ENCODE measurements at places on chromosomes 16 and 17. TPM values are rescaled to one million over a fixed set of nuclear protein-coding genes. Genes with fewer than 3 reads are reported as not detected.
A peak's percentile ranks its signal among the peaks of the same experiment; 100 is the strongest.

The PITPNM3 gene
- 0.49 TPM for total RNA-seq

The CD300LB gene
- not detected for total RNA-seq

The EPX gene
- not detected for total RNA-seq

The COPS3 gene
- total RNA-seq = 141 TPM

GRCh38 chr16:68707340-68708152 lies 29.5 kb upstream of the CDH1 start:
- peaks cover 26% of the 10 kb centered on the region for H3K27me3 ChIP-seq
- no peak for DNase-seq
- no peak overlapping the region for H3K27ac ChIP-seq
- no peaks in the 10 kb centered on the region for H3K36me3 ChIP-seq
- no peak overlapping the region for H3K4me3 ChIP-seq

DNA sequence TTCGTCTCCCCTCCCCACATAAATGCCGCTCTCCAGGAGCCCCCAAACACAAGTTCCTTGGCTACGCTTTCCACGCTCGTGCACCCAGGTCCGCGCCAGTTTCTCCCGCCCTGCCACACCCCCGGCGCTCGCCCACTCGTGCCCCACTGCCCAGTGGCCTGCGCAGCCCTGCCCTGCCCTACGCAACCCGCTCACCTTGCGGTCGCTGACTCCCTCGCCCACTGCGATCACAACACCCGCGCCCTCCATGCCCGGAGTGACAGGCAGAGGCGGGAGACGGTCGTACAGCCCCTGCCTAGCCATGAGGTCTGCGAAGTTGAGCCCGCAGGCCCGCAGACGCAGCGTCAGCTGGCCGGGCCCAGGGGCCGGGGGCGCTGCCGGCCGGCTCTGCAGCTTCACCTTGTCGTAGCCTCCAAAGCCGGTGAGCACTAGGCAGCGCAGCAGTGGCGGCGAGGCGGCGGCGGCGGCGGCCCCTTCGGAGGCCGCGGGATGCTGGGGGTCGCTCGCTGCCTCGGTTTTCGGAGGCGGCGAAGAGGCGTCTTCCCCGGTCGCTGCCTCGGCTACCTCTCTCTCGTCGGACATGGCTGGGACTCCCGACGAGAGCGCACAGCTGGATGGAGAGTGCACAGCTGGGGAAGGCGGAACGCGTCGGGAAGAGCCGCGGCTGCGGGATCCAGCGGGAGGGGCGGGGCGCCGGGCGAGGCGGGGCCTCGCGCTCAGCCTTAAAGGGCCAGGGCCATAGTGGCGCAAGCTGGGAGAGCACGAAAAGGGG lies at the start of gene VAT1:
Gene VAT1, minus strand, starts transcription at position 645 of the 772 bp plus-strand sequence. Its CDS starts 63 bp downstream, at position 582.
- peak within 1 kb of the TSS; percentile 85 for H3K4me3 ChIP-seq
- no peaks in the 10 kb centered on the region for H3K36me3 ChIP-seq
- no peak within 1 kb of the TSS for H3K27ac ChIP-seq
- DNase-seq = peak; percentile 68
- peaks cover 8% of the 10 kb centered on the region for H3K27me3 ChIP-seq
- H3K4me1 ChIP-seq = peaks cover 34% of the 10 kb centered on the region

GRCh38 chr17:57925361-57925990 lies 29.7 kb downstream of the CUEDC1 start:
- H3K4me1 ChIP-seq = peaks cover 5% of the 10 kb centered on the region
- peaks cover 4% of the 10 kb centered on the region for H3K27me3 ChIP-seq
- DNase-seq = no peak
- no peaks in the 10 kb centered on the region for H3K36me3 ChIP-seq
- H3K4me3 ChIP-seq = no peak overlapping the region

- H3K27ac ChIP-seq = no peak overlapping the region
- peaks cover 14% of the 10 kb centered on the region for H3K27me3 ChIP-seq
- peaks cover 4% of the 10 kb centered on the region for H3K4me1 ChIP-seq
Measured at GRCh38 chr17:50684288-50684611, 23.5 kb downstream of the ANKRD40 start.

GRCh38 chr17:42521666-42522262 lies 14.3 kb upstream of the NAGLU start:
- DNase-seq = no peak
- no peak overlapping the region for H3K27ac ChIP-seq
- peaks cover 2% of the 10 kb centered on the region for H3K36me3 ChIP-seq
- no peak overlapping the region for H3K4me3 ChIP-seq

DNA sequence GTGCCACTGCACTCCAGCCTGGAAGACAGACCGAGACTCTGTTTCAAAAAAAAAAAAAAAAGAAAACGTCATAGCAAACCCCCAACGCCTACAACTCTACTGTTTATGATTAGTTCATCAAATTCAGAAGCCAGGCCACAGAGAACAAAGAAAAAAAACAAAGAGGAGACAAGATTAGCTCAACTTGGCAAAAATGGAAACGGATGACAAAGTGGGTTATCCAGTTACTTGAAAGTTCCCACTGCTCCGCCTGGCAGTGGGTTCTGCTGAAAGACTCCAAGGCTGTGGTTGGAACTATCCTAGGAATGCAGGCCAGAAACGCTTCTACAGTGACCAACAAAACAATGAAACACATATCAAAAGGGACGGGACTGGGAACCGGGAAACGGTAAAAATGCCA lies 53.1 kb downstream of the MRM3 start:
- H3K4me3 ChIP-seq = no peak overlapping the region
- no peaks in the 10 kb centered on the region for H3K4me1 ChIP-seq
- peaks cover 2% of the 10 kb centered on the region for H3K27me3 ChIP-seq
- no peaks in the 10 kb centered on the region for H3K36me3 ChIP-seq
- no peak overlapping the region for H3K27ac ChIP-seq

DNA sequence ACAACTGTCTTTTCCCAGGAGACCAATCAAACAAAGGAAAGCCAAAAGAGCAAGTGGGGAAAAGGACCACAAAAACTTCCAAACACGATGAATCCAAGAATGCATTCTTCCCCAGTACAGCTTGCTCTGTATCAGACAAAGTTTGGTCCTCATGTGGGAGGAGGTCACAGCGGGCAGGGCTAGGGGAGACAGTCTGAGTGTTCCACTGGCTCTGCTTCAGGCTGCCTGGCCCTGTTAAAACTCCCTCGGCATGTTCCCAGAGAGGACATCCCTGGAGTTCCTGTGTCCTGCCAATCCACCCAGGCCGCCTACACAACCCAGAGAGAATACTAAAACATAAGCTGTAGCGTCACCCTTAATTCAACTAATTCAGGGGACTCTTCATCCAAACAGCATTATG lies 415.1 kb upstream of the DYNLRB2 start:
- no peak for DNase-seq
- H3K36me3 ChIP-seq = no peaks in the 10 kb centered on the region
- no peaks in the 10 kb centered on the region for H3K4me1 ChIP-seq
- no peak overlapping the region for H3K27ac ChIP-seq
- no peak overlapping the region for H3K4me3 ChIP-seq

GRCh38 chr17:13297183-13297582 lies 279.4 kb upstream of the ELAC2 start:
- H3K27ac ChIP-seq = no peak overlapping the region
- H3K27me3 ChIP-seq = no peaks in the 10 kb centered on the region
- H3K36me3 ChIP-seq = no peaks in the 10 kb centered on the region
- no peak overlapping the region for H3K4me3 ChIP-seq

GRCh38 chr16:21167360-21167759 lies 8.9 kb downstream of the LDAF1 start:
- no peak overlapping the region for H3K27ac ChIP-seq
- peaks cover 6% of the 10 kb centered on the region for H3K36me3 ChIP-seq
- H3K4me1 ChIP-seq = no peaks in the 10 kb centered on the region
- H3K4me3 ChIP-seq = no peak overlapping the region

DNA sequence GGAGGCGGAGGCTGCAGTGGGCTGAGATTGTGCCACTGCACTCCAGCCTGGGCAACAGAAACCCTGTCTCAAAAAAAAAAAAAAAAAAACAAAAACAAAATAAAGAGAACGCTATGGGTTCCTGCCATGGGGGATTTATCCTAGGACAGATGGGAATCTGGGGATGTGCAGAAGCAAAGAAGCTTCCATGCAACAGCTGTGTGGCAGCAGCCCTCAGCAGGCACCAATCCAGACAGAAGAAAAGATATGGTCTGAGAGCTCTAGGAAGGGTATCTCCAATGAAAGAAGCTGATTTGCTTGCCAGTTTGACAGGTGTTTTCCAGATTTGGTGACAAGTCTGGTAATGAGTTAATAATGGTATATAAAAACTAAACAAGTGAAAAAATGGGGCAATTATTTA lies 11.6 kb downstream of the MYO19 start:
- no peaks in the 10 kb centered on the region for H3K27me3 ChIP-seq
- H3K4me1 ChIP-seq = peaks cover 23% of the 10 kb centered on the region
- no peak overlapping the region for H3K27ac ChIP-seq
- no peak for DNase-seq

DNA sequence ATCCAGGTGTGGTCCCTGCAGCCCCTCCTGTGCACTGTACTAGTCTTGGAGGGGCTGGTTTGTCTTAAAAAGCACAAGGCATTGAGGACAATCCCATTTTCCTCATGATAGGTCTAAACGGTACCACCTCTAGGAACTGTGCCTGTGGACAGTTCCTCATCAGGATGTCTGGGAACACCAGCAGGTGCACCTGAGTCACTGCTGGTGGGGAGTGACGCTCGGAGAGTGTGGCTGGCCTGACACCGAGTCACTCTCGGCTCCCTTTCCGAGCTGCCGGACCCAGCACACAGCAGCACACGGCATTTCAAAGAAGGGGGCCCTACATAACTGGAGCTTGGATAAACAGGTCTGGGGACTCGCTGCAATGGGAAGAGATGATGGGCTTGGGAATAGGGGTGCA lies 25.6 kb downstream of the LRRC75A start:
- H3K4me1 ChIP-seq = no peaks in the 10 kb centered on the region
- DNase-seq = no peak
- no peaks in the 10 kb centered on the region for H3K36me3 ChIP-seq
- no peak overlapping the region for H3K27ac ChIP-seq

DNA sequence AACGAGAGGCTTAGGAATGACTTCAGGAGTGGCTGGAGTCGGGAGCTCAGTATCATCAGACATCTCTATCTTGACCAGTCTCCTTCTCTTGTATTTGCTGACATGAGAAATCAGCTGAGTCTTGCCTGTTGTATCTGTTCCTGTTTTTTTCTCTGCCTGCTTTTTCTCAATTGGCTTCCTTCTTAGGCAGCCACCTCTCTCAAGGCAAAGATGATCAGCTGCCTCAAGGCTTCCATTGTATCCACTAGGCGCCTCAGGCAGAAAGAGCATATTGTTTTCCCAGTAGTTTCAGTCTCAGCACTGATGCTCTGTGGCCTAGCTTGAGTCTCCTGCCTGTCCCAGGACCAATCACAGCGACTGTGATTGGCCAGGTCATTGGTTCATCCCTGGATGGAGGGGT lies 306.2 kb downstream of the CPPED1 start:
- no peak for DNase-seq
- H3K4me3 ChIP-seq = no peak overlapping the region
- H3K27me3 ChIP-seq = no peaks in the 10 kb centered on the region
- peaks cover 3% of the 10 kb centered on the region for H3K4me1 ChIP-seq
